ENCODE measurements at places on chromosomes 12 and 14.

GRCh38 chr12:54840244-54840865 lies 14.0 kb upstream of the MUCL1 start:
- no peak for DNase-seq

GRCh38 chr12:128690641-128691040 lies 133.1 kb downstream of the SLC15A4 start:
- DNase-seq, result no peak

- no peak for DNase-seq
Observed at GRCh38 chr12:4506430-4506829, 32.3 kb upstream of the RAD51AP1 start.

- DNase-seq, result no peak
Observed at GRCh38 chr12:1453810-1454209, 140.6 kb downstream of the FBXL14 start.

- DNase-seq, result no peak
Observed at GRCh38 chr14:44830371-44830770, 131.4 kb downstream of the KLHL28 start.

DNA sequence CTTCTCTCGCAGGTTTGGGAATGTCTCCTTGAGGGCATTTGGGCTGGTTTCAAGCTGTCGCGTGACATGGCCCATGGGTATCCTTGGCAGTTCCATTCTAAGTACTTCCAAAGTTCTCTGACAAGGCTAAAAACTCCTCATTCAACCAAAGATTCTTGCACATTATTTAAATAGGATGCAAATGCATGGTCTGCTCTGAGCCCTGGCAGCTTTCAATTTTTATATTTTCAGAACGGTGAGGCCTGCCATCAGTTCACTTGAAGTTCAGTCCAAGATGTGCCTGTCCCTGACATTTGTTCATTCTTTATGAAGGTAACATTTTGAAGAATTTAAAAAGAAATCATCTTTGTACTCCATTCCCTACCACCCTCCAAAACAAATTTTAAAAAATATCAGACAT lies 160.0 kb downstream of the KCNA5 start:
- DNase-seq, result no peak

- no peak for DNase-seq
Observed at GRCh38 chr12:43816168-43816567, 10.1 kb upstream of the TWF1 start.

DNA sequence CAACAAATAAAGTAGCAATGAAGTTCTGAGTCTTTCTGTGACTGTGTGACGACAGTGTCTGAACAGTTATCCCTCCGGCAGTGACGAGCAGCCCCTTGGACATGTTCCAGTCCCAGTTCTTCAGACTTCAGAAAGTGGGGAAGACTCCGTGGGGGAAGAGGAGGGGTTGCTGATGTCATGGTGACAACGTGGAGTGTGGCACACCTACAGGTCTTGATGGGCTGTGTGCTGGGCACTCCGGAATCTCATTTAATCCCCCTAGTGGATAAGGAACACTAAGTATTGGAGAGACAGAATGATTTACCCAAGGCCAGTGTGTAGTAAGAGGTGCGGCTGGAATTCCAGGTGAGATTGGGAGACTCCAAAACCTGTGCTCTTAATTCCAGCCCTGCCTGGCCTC lies 280.2 kb downstream of the CACNA1C start:
- no peak for DNase-seq
